ENCODE measurements at places on chromosomes 3 and 15.

GRCh38 chr3:176906046-176906905 is 291.0 kb downstream of the TBL1XR1 start:
- peak; percentile 1 for DNase-seq

DNA sequence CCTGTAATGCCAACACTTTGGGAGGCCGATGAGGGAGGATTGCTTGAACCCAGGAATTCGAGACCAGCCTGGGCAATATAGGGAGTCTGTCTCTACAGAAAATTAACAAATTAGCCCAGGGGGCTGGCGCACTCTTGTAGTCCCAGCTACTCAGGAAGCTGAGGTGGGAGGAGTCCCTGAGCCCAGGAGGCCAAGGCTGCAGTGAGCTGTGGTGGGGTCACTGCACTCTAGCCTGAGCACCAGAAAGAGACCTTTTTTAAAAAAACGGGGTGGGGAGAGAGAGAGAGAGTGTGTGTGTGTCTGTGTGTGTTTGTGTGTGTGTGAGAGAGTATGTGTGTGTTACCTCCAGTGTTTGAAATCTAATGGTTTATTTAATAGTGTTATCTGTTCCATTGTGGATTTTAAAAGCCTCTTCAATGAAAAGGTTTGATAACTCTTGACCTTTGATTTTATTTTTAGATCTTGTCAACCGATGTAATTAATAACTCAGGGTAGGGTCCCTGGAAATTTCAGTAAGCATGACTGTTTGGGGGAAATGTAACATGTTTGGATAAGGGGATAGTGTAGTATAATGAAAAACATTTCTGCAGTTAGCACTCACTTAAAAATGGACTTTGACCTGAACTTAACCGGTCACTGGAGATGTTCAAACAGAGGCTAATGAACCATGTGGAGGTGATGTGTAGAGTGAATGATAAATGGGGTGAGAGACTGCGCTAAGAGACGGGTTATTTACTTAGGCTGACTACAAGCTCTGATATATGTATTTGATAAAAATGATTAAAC is 29.7 kb downstream of the LRCH3 start:
- no peak for DNase-seq

DNA sequence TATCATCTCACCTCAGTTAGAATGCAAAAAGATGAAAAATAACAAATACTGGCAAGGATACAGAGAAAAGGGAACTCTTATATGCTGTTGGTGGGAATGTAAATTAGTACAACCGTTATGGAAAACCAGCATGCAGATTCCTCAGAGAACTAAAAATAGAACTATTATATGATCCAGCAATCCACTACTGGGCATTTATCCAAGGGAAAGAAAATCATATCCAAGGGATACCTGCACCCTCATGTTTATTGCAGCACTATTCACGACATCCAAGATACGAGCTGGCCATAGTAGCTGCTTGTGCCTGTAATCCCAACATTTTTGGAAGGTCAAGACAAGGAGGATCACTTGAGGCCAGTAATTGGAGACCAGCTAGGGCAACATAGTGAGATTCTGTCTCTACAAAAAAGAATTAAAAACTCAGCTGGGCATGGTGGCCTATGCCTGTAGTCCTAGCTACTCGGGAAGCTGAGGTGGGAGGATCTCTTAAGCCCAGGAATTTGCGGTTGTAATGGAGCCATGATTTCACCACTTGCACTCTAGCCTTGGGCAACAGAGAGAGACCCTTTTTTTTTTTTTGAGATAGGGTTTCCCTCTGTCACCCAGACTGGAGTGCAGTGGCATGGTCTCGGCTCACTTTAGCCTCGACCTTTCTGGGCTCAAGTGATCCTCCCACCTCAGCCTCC is 26.6 kb downstream of the USP50 start:
- DNase-seq = no peak

- DNase-seq = no peak
Observed at GRCh38 chr15:28014623-28015200, 84.4 kb downstream of the OCA2 start.

- DNase-seq = no peak
Observed at GRCh38 chr3:141071681-141072260, 20.6 kb downstream of the SPSB4 start.

DNA sequence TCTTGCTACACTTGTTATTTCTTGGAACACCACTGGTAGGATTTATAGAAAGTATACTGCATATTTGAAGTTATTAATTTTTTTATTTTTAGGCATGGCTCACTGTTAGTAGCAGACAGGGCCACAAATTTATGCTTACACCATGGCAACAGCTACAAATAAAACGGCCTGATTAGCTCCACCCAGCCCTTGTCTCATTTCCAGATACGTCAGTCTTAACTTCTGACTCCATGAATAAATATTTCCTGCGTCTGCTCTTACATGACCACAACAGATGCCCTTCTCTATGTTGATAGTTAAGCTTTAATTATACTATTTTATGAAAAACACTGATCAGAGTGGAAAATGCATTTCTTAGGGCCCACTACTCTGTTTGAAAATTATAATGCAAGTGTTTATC is 62.3 kb upstream of the CPOX start:
- DNase-seq = no peak

- DNase-seq = no peak
Observed at GRCh38 chr15:93080451-93080850, 8.6 kb downstream of the RGMA start.

DNA sequence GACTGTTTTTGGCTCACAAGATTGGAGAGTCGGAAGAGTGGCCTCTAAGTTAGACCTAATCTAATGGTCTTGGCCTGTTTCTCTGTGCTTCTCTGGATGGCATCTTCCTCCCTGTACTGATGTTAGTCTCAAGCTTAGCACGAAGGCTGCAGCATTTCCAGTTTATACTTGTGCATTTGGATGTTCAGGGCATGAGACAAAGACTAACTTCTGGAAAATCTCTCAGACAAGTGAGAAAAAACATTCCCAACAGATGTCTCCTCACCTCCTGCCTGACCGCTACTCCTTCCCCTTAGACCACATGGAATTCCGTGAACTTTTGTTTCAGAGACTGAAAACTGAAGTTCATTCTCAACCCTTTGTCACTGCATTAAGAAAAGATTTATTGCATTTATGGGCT is 410.8 kb upstream of the MCTP2 start:
- no peak for DNase-seq

DNA sequence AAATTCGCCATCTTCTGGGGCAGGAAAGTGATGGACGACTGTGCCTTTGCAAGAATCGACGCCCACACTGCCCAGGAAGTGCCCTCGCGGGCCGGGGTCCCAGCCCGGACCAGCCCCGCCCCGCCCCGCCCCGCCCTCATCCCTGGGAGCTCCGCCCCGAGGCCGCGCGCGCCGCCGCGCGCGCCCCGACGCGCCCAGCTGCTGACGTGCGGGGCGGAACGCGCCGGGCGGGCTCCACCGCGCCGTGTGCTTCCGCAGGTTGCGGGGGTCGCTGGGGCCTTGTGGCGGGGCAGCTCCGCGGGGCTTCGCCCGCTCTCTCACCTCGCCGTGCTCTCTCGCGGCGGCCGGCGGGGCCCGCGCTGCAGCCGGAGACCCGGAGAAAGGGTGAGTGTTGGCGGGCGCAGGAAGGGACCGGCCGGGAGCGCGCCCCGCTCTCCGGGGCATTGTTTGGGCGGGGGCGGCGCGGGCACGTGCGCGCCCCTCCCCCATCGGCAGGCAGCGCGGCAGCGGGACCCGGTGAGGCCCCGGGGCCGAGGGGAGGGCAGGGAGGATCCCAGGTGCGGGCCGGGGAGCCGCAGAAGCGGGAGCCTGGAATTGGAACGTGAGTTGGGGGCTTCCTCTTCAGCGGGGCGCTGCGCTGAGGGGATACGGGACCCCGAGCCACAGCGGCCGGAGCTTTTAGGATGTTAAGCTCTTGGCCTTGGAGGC is at the start of gene YEATS2:
Gene YEATS2 (plus strand): TSS at position 188 of the 708 bp plus-strand sequence. CDS start 17,366 bp downstream, outside the sequence.
- peak; percentile 89 for DNase-seq

DNA sequence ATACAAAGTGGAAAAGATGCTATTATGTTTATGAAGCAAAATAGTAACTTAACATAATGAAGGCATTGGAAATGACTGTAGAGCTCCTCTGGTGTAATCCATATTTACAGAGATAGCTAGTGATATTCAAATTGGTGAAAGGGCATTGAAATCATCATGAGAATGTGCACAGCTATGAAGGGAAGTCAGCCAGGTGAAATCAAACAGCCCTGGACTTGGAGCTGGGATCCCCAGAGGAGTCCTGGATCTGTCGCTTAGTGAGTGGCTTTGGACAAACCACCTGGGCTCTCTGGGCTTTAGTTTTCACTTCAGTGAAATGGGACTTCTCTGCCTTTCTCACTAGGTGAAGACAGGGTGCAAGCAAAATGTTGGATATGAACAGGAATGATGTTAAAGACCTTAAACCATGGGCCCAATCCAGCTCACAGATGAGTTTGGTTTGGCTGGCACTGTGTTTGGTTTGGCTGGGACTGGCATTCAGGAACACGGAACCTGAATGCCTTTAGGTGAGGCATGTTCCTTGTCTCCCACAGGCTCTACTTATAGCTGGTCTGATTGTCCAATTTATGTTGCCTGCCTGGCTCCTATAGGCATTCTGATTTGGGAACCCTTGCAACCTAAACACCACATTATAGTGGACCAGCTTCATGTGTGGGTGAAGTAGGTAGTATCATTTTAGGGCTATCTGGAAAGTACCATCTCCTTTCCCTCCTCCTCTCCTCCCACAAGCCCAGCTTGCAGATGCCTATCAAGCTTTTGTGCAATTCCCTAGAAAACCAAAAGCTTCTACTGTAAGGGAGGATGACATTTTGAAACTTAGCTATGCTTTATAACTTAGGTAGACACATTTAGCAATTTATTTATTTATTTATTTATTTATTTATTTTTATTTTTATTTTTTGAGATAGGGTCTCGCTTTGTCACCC is 110.6 kb upstream of the TNFAIP8L3 start:
- DNase-seq = peak; percentile 47

Measured in suppressor macrophage (primary cell).